ENCODE measurements at places on chromosomes 1 and 21.

DNA sequence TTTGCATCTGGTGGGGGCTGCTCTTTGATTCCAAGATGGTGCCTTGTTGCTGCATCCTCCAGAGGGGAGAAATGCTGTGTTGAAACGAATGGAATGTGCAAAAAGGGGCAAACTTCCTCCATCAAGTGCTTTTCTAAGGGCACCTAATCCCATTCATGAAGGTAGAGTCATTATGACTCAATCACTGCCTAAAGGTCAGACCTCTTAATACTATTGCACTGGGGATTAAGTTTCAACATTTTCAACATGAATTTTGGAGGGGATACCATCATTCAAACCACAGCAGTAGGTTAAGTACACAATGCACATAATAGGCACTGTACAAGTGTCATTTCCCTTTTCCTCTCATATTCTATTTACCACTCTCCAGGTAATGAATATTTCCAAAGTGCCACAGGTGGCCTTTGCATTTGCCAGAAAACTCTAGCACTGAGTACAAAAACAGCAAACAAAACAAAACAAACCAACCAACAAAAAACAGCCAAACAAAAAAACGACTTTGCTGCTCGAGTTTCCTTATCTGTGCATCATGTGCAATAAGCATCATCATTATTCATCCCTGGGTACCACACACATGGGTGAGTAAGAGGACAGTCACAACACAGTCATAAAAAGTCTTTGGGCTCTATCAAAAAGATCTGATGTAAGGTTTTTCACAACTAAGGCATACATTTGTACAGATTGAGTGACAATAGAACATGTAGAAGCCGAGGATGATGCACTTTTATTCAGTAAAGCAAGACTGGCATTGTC is 42.5 kb downstream of the IFI44 start:
- no peak for DNase-seq

DNA sequence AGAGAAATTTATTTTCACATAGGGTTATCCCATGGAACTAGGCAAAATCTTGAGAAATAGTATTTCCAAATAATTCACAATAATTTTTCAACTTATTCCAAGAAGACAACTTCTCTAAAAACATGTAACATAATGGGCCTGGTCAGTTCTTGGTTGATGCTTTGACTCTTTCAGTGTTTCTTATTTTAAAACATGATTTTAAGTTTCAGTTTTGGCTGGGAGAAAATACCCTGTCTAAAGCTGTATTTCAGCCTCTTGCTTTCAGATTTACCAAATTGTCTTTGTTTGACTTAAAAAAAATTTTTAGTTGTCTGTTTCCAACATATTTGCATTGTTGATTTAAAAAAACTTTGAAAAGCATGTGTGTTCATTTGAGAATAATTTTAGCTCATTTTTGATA is 5.1 kb downstream of the OR2T4 start:
- no peak for DNase-seq

DNA sequence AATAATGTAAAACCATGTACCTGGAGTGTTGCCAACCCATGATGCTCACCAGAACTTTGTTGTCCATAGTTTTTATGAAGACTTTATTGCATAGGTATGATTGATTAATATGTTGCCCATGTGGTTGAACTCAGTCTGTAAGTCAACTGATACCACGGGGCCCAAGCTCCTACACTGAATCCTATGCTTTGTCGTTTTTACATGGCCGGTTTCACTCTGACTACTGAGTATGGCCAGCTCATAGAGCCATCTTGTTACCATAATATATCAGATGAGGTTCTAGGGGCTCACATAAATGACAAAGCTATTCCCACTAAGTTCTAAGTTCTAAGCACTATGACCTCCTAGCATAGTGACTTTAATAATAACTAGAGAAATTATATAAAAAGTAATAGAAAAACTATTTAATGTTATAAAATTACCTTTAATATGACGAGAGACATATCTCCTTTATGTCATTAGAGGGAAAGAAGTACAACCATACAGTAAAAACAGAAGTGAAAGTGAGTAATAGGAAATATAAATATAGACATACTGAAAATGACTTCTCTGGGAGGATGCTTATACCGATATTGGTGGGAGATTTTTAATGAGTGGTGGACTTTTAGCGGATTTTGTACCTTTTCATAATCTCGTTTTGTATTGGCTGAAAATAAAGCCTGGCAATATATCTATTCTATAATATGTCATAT is 983.4 kb upstream of the PRMT6 start:
- no peak for DNase-seq

DNA sequence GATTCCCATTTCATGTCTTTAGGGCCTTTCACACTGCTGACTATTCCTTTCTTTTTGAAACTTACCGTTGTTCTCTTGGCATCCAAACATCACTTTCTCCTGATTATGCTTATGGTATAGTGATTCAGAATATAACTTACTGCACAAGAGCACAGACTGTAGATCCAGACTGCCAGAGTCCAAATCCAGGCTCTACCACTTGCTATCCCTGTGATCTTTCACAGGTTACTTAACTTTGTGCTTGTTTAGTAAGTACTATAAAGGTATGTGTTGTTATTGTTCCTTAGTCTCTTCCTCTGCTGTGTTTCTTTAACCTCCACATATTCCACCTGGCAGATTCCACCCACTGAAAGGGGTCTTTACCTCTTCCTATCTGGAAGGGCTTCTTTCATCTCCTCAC is 8.4 kb downstream of the SCMH1 start:
- no peak for DNase-seq

DNA sequence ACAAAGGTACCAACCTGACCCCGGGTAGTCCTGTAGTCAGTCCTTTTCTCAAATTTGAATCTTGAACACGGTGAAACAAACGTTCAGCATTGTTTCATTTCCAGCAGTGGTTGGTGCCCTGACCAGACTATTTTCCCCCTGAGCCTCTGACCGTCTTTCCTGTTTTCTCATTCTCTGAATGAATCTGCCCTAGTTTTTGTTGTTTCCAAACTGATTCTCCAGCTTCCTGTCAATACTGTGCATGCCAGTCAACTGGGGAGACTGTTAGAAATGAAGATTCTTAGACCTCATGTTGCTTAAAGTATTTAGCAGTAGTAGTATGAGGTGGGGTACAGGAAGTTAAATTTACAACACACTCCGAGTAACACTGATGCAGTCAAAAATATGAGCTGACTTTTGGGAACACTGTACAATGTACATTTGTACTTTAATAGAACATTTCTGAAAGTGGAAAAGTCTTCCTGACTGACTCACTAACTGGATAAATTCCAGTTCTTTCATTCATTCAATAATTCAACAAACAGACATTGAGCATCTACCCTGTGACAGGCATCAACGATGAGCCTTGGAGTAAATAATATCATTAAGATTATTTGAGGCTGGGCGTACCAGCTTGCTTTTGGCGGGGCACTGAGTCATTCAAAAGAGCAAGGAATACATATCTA is 26.0 kb upstream of the ZRANB2 start:
- no peak for DNase-seq

DNA sequence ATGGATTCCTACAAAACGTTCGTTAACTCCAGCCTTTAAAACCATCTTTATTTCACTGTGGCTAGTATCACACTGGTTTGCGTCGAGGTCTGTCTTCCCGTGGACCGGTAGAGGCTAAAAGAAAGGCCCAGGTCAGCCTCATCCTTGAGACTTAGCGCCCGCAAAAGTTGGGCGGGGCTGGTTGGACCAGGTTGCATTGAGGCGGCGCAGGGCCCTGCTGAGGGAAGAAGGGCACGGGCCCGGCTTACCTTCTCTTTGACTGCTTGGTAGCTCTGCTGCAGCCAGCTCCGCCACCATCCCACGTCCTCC is 455 bp downstream of the BSDC1 start:
- DNase-seq: no peak
